ENCODE measurements at places on chromosomes 7 and 10. TPM values are rescaled to one million over a fixed set of nuclear protein-coding genes. Genes with fewer than 3 reads are reported as not detected.

TAS2R41 gene
- not detected for total RNA-seq

EPO gene
- 0.33 TPM for total RNA-seq

- no peak for DNase-seq
These were observed 39.8 kb downstream of the RGS10 start for GRCh38 chr10:119502618-119503155.

DNA sequence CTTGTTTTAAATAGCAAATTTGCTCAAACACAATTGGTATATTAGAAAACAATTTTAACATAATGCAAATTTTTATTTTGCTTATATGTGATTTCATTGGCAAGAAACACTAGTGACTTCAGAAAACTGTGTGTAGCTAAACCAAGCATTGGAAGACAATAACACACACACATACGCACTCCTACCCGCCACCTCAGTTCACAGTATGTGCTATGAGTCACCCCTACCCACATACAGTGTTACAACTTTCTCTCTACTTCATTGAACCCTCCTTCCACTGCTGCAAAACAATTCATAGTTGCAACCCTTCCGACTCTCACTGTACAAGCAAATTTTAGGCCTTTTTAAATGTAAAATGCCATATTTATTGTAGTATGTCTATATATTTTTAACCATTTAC is 119.9 kb upstream of the THSD7A start:
- DNase-seq, result no peak

GRCh38 chr7:25864943-25865751 is 286.9 kb upstream of the NFE2L3 start:
- no peak for DNase-seq

DNA sequence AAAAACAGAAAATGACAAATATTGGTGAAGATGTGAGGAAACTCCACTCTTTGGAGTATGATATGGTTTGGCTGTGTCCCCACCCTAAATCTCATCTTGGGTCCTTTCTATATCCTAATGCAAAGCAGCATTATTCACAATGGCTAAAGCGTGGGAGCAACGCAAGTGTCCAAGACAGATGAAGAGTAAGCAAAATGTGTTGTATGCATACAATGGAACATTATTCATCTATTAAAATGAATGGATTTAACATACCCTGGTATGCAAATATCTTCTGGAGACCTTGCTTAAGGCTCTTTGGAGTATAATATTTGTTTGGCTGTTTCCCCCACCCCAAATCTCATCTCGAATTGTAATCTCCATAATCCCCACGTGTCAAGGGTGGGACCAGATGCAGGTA is 839.8 kb upstream of the POM121L12 start:
- DNase-seq, result no peak

GRCh38 chr10:106401967-106402366 is 762.5 kb downstream of the SORCS1 start:
- no peak for DNase-seq

- no peak for DNase-seq
These were observed 5.5 kb upstream of the MGAM start for GRCh38 chr7:141990011-141990725.

- no peak for DNase-seq
These were observed 161.5 kb upstream of the ZNF804B start for GRCh38 chr7:88597941-88598425.

GRCh38 chr7:125668321-125668993 is 738.8 kb upstream of the POT1 start:
- DNase-seq, result no peak

- no peak for DNase-seq
These were observed 50.0 kb downstream of the VCL start for GRCh38 chr10:74047871-74048270.

DNA sequence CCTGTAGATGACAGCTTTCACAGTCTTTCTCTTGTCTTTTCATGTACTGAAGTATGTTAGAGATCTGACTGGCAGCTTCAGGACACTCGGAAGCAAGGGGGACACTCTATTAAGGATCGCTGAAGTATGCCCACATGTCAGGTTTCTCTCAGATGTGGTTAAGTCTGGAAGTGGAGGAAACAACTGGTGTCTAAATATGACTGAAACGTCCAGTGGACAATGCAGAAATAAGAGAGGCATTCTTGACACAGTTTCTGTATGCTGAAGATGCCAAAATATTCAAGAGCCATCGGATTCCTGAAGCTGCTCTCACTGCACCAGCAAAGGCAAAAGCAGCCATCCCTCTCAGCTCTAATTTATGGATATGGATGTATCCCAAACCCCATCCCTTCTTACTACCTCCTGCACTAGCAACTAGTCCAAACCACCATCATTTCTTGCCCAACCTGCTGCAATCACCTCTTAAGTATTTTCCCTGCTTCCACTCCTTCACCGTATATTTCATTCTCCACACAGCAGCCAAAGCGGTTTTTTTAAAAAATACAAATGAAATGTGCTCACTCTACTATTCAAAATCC is 113.4 kb downstream of the REEP3 start:
- no peak for DNase-seq

GRCh38 chr7:97871659-97872024 is 566 bp downstream of the ASNS start:
- no peak for DNase-seq

- no peak for DNase-seq
These were observed 83.3 kb downstream of the CTBP2 start for GRCh38 chr10:125076891-125077541.

- DNase-seq, result no peak
These were observed 240.0 kb downstream of the ARHGAP21 start for GRCh38 chr10:24483701-24484100.
